ENCODE measurements at places on chromosomes 12 and 14. TPM values are rescaled to one million over a fixed set of nuclear protein-coding genes. Genes with fewer than 3 reads are reported as not detected.

ASB2 gene
- total RNA-seq, result 199 TPM

ERBB3 gene
- total RNA-seq, result 218 TPM

BATF gene
- total RNA-seq, result not detected

DNA sequence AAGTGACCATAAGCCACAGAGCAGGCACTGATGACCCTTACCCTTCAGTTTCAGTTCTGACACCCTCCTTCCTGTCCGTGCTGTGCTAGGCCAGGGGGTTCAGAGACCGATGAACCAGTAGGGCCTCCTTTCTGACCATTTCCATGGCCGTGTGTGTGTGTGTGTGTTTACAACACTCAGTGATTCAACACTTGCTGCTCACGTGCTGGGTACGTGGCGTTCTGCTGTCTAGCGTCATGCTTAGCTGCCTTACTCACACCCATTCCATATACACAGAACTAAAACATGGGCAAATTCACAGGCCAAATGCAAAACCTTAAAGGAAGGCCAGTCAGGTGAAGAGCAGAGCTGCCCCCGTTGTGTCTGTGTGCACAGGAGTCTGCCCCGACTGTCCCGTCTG is 67.5 kb downstream of the DNAH10 start:
- no peak overlapping the region for H3K27ac ChIP-seq
- H3K4me3 ChIP-seq, result no peak overlapping the region
- no peaks in the 10 kb centered on the region for H3K27me3 ChIP-seq
- no peak for DNase-seq
